ENCODE measurements at places on chromosomes 7 and 10.

GRCh38 chr7:22786290-22786932, 36.2 kb downstream of the TOMM7 start:
- no peak for DNase-seq

DNA sequence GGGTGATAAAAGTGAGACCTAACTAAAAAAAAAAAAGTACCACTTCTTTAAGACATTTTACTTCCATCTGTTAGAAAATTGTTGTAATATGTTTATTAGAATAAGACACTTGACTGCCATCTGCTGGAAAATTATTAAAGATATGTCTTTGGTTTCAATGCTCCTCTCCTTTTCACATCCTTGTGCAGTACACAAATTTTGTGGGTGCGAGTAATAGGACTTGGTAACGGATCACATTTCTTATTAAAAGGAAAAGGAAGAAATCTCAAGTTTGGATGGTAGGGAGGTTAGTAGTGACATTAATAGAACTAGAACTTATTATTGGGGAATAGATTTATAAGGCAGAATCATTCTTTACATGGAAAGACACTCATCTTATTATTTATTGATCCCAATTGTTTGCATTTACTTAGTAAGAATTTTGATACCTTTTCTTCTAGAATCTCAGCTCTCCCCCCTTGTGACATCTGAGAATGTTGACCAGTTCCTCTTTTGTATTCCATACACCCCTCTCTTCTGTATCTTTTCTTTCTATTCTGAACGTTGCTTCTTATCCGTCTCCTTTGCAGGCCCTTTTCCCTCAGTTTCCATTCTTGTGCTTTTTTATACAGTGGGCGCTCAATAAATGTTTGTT, 43.0 kb upstream of the RPA3 start:
- DNase-seq: no peak

DNA sequence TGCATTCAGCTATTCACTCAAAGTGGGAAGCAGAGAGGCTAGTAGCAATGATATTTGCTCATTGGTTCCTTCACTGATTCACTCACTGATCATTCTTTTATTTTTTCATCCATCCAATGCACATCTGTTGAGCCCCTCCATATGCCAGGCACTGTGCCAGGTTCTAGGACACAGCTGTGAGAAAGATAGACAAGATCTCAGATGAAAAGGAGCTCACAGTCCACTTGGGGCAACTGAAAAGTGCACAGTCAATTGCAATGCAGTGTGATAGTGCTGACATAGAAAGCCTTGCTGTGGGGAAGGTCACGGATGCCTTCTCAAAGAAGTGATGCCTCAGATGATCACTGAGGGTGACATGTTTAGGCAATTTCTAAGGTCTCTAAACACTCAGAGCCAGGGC, 262.3 kb downstream of the PTEN start:
- DNase-seq: no peak

DNA sequence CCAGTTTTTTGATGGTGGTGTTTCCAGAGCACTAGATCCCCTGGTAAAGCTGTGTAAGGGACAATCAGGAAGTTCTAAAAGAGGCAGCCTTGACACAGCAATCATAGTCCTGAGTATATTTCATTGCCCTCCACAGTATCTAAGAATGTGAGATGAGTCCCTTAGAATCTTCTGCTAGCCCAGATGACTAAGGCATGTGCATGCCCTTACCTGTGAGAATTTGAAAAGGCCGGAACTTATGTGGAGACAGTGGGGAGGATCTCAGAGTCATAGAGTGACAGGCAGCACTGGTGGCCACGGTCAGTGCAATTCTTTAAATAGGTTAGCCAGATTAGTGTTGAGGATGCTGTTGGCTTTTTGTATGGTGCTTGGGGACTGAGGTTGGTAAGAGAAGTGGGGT, 361.4 kb upstream of the VSTM2A start:
- DNase-seq: no peak

DNA sequence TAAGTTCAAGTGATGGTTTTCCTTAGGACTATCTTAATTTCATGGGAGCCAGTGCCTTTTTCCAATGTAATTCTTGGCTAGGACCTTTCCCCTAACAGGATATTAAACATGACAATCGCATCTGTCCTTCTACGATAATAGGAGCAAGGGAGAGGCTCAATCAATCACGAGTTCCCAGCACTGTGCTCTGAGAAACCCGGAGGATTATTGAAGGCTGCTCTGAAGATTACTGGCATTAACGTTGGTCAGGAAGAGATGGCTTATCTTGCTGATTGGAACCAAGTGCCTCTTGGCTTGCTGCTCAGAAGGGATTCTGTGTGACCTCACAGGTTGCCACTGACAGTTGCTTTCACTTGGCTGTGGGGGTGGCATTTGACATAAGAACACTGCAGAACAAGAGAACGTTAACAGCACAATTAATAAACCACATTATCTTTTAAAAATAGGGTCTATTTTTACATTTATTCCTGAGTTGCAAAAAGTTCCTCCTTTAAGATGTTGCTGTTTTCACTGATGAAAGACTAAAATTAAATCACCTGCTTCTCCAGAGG, 252.1 kb upstream of the TAC1 start:
- DNase-seq: no peak

All from stimulated activated CD4-positive, alpha-beta T cell treated with anti-CD3 and anti-CD28 coated beads, TNF-alpha, amount 100 ng/mL, for 24 hours (primary cell).